ENCODE measurements at places on chromosomes 6 and 20. TPM values are rescaled to one million over a fixed set of nuclear protein-coding genes. Genes with fewer than 3 reads are reported as not detected.

DNA sequence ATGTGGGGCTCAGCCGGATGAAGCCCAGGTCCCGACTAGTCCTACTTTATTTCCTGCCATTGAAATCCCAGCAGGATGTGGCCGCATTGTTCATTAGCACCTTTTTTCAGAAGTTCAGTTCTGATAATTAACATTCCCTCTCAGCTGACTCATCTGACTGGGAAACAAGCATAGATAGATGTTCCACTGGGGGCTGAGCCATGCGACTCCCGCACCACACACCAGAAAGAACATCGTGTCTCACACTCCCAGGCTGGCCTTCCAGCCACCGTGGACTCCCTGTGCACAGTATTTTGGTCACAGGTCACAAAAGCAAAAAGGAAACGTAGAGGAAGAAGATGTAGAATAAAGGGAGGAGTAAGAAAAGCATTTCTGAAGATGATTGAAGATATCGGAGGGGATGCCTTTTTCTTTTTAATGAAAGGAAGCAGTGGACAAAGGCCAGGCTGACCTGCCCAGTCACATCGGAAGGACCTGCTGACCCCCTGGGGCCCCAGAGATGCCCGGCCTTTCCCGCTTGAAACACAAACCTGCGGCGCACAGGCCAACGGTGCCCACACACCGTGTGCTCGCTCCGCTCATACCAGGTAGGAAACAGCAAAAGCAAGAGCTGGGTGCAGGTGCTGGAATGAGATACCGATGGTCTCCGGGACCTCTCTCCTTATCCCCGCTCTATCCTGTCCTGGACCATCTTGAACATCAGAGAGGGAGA lies 11.8 kb downstream of the RPS6KA2 start:
- DNase-seq, result no peak

Gene ATAT1
- 11.0 TPM for total RNA-seq

Gene DDR1
- 3.0 TPM for total RNA-seq

Gene KCNQ5
- 6.7 TPM for total RNA-seq

Gene KIF25
- not detected for total RNA-seq

All from hematopoietic multipotent progenitor cell (in vitro differentiated cells).